ENCODE measurements at places on chromosomes 6 and 20.

DNA sequence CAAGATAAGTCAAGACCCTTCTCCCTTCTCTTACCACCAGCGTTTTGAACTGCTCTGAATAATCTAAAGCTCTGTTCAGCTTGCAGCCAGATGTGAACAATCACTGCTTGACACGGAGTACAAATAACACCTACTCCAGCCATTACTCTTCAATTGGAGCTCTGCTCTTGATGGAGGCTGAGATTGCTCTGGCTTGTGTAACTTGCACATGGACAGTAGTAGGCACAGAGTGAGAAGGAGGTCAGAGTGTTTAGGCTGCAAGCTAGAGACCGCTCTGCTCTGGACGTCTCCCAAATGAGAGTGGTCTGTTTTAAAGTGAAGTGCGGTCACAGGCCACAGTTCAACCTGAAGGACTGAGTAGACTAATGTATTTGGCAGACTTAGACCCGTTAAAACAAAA lies 158.3 kb downstream of the HDGFL1 start:
- DNase-seq: no peak

GRCh38 chr6:104050455-104050854 lies 809.3 kb downstream of the HACE1 start:
- DNase-seq: no peak

GRCh38 chr6:42276034-42276890 lies 58.6 kb upstream of the MRPS10 start:
- no peak for DNase-seq

DNA sequence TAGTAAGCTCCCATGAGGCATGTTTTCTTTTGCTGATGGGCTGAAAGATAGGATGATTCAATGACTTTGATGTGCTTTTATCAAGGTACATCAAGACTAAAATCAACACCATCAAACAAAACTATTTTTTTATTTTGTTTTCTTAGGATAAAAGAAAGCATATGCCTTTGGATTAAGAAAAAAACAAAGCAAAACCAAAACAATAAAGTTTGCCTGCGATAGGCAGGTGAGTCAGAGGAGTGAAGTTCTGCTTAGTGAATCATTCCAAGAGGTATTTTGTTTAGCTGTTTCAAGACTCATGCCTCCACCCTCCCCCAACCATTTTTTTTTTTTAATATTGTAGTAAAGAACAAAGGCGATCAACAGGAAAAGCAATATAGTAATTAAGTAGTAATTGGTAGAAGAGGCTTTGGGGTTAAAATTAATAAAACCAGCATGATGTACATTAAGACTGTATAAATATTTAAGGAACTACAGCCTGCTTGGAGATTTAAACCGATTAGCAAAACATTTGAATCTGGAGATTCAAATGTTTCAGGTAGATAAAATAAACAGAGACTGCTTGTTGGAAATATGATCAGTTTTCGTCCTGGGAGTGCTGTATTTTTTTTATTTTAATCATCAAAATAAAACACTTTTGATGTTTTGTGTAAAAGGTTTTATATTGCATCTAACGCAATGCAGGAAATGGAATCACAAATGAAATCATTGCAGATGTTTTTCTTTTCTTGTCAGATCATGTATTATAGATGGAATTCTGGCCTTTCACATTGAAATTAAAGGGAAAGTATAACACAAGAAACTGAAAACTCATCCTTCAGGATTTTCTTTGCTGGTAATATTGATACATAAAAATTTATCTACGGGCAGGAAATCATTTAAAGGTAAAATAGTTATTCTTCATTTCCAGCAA lies 482.3 kb upstream of the MANEA start:
- DNase-seq: no peak

DNA sequence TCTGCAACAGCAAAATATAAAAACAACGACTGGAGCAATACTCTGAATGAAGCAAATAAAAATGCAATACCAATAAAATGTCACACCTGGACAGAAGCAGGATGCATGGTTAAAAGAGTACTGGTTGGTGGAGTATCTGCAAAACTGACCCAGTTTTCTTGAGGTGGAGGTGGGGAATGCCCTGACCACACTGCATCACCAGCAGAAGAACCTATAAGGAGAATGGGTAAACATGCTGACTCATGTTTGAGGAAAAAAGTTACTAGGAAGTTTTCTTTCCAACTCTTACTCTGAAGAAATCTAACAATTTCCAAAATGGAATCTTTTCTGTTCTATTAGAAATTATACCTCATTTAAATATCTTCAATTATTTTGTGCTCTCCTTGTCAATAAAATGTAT lies 43.6 kb downstream of the REPS1 start:
- DNase-seq: no peak

DNA sequence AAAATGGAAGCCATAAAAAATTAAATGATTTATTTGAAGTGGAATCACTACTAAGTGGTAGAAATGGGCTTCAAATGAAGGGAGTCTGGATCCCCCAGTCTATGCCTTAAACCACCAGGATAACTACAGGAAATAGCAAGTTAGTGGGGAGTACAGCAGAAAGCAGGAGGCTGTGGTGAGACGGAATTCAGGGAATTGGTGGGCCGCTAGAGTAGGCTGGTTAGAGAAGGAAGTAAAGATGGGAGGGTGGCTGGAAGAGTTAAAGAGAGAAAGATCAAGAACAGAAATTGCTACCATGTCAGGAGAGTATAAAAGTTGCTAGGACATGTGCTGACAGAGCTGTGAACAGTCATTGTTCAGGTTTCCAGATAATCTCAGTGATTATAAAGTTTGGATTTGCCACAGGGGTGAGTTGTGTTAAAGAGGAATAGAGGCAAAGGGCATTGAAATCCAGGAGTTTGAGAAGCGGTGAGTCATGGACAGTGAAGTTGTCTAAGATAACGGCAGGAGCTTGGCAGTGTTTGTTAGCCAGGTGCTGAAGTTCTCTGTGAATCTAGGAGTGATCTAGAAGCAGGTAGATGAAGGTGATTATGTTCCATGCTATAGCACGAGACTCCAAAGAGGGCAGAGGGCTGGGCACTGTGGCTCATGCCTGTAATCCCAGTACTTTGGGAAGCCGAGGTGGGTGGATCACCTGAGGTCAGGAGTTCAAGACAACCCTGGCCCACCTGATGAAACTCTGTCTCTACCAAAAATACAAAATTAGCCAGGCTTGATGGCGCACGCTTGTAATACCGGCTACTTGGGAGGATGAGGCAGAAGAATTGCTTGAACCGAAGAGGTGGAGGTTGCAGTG lies 13.7 kb upstream of the HINT3 start:
- no peak for DNase-seq

DNA sequence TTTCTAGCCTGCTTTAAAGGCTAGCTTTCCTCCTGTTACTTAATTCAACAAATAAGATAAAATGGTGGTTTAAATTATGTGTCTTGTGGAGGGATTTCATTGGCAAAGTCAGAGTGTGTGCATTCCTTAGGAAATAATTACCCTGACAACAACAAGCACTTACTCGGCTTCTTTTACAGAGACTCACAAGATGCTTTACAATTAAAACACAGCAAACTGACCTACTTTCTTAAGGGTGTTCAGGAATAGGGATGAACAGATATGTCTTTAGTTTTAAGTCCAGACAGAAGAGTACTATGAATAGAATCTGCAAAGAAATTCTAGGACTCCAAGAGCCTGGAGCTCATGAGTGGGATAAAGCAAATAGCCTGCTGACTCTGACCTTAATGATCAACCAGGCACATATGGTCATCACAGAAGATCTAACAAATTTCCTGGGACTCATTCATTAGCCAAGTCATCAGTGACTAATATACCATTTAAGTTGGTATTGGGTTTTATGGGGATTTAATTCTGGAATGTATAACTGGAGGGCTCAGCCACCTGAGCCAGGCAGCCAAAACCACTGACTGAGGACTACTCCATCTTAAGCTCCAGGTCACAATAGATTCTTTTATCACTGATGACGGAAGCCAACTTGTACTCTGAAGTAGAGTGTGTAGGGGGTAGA lies 161.8 kb upstream of the RIMS1 start:
- DNase-seq: no peak

DNA sequence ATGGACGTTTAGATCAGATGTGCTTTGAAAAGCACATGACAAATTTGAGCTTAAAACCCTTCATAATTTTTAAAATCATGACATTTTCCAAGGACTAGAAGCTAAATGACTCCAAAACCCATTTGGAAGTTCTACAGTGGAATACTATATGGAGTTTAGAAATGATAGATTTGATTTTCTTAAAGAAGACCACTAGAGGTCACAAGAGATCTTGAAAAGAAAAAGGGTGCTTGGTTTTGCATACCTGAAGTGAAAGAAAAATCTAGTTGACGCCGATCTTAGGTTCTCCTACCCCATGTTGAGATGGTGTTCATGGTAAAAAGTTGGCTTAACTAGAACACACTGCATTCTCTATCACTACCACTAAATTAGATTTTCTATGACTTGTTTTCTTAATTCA lies 31.5 kb downstream of the CFAP61 start:
- DNase-seq: no peak

GRCh38 chr6:22323848-22324247 lies 27.0 kb upstream of the PRL start:
- no peak for DNase-seq

DNA sequence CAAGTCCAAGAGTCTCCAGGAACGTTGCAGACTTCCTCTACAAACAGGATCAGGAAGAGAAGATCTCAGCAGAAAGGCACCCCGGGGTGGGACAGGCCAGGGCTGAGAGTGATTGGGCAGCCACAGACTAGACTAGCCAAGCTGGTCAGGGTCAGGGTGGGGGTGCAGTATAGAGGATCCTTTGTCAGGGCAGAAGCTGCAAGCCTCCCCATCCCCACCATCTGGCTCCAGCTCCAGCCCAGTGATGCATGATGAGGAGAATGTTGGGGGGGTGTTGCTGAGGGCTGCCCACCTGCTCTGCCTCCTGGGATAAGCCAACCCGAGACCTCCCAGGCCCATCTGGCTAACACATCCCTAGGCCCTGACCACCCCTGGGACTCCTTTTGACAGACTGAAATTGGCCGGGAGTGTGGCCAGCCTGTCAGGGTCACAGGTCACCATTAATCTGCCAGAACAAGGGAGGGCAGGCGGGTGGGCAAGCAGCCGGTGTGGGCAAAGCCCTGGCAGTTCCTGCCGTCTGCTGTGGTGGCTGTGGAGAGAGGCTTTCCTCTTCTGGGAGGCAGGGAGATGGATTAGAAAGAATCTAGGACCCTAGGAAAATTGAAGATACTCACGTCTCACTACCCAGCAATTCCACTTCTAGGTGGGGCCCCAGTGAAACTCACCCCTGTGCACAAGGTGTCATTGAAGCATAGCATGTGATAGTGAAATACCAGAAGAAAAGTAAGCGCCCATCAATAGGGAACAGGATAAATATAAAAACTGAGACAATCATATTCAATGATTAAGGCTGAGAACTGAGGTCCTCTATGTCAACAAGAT lies 22.1 kb upstream of the SNTA1 start:
- no peak for DNase-seq

GRCh38 chr6:42123379-42124103 lies 18.9 kb downstream of the C6orf132 start:
- DNase-seq: no peak

- no peak for DNase-seq
Observed at GRCh38 chr6:2028457-2029038, 216.9 kb downstream of the GMDS start.

DNA sequence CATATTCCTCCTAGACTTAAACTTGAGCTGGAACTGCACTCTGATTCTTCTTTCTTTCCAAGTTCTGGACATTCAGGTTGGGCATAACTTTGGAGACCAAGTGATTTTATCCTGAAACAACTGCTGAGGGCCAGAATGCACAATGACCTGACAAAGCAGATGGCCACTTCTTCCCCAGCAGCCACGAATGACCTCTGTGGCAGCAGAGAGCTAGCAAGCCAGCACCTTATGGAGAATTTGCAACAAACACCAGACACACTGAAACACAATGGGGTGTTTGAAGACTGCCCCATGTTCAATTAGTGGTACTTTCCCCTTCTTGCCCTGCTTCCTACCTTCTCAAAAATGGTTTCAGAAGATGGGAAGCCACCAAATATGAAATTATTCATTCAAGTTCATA lies 4.2 kb upstream of the TENT5A start:
- DNase-seq: no peak

DNA sequence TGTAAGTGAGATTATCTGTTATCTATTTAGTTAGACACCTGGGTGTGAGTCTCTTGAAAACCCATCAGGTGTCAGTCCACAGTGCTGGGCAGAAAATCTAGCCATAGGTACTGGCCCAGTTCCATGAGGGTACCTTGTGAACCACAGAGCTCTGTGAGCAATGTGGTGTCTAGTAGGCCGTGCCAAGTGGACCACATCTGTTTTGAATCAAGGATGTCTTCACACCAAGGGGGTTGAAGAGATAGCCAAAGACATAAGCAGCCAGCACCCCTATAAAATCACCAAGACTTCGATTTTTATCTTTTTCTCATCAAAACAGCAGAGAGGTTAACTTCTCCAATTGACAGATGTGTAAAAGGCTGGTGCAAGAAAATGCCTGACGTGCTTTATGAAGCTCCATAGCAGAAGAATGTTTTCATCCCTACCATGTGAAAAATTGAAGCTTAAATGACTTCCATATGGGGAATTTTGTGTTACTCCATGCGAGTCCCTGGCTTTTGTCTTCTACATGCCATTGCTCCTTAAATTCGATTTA lies 368.7 kb downstream of the HAO1 start:
- no peak for DNase-seq

DNA sequence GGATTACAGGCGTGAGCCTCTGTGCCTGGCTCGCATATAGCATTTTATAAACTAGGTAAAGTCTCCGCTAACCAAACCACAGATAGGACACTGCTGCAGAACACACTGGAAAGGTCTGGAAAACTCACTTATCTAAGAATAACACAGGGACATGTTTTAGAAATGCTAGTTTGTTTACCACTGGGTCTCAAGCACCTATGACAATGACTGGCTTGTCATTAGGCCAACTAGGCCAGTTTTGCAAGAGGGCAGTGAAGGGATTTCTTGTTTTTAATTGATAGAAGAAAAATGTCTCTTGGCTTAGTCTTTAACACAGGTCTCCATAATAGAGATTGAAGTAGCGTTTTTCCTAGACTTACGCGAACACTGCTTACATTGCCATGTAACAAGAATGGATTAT lies 201.4 kb downstream of the TMEM242 start:
- DNase-seq: no peak

DNA sequence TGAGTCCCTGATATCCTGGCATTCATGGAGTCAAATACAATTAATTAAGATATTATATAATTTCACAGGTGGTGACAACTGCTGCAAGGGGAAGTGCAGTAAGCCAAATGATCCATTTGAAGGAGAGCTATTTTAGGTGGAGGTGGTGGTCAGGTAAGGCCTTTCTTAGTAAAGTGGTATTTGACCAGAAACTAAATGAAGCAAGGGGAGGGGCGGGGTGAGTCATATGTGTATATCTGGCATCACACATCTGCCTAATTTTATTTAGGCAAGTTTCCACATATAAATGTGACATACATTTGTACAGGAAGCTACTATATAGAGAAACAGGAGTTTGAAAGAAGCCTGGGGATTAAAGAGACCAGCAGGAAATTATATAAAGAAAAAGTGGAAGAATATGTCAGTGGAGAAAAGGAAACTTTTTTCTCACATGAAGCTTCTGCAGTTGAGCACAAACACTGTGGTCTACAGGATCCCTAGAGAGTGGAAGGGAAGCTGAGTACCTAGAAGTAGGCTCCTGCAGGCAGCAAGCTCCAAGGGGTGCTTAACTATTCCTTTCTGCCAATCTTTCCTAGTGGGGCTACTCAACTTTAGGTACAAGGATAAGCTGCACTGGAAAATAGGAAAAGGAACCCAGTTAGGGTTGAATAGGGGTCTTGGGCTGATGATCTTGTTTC lies 99.6 kb downstream of the OGFRL1 start:
- no peak for DNase-seq

GRCh38 chr6:8904754-8905153 lies 469.4 kb upstream of the SLC35B3 start:
- DNase-seq: no peak

- DNase-seq: no peak
Observed at GRCh38 chr20:51732096-51732791, 35.9 kb downstream of the ATP9A start.

GRCh38 chr6:36546308-36546919 lies 865 bp downstream of the STK38 start:
- DNase-seq: peak; percentile 28
